Right atrium auricular region (tissue), 2 donors: ENCODE measurements at places on chromosomes 3 and 15. TPM values are rescaled to one million over a fixed set of nuclear protein-coding genes. Genes with fewer than 3 reads are reported as not detected.

GRCh38 chr3:23944861-23945662, at the start of gene NR1D2:
Gene NR1D2, plus strand, starts transcription at chr3:23945286. Its CDS starts 293 bp downstream, at chr3:23945579.
- peak; percentile 75 for DNase-seq
- peak within 1 kb of the TSS; percentile 98 for H3K27ac ChIP-seq
- H3K36me3 ChIP-seq = no peaks in the 10 kb centered on the region
- H3K4me3 ChIP-seq = peak within 1 kb of the TSS; percentile 88
- H3K4me1 ChIP-seq = no peaks in the 10 kb centered on the region
- H3K27me3 ChIP-seq = no peaks in the 10 kb centered on the region

RTP1 gene
- total RNA-seq = not detected

GRCh38 chr15:79209116-79209515, 73.4 kb upstream of the ANKRD34C start:
- no peaks in the 10 kb centered on the region for H3K4me1 ChIP-seq
- H3K36me3 ChIP-seq = no peaks in the 10 kb centered on the region
- no peak overlapping the region for H3K27ac ChIP-seq
- no peak for DNase-seq
- H3K4me3 ChIP-seq = no peak overlapping the region
- H3K27me3 ChIP-seq = no peaks in the 10 kb centered on the region

GRCh38 chr15:28269097-28269496, 52.9 kb downstream of the HERC2 start:
- peaks cover 72% of the 10 kb centered on the region for H3K36me3 ChIP-seq
- no peaks in the 10 kb centered on the region for H3K27me3 ChIP-seq
- DNase-seq = no peak
- no peaks in the 10 kb centered on the region for H3K4me1 ChIP-seq
- no peak overlapping the region for H3K4me3 ChIP-seq

DNA sequence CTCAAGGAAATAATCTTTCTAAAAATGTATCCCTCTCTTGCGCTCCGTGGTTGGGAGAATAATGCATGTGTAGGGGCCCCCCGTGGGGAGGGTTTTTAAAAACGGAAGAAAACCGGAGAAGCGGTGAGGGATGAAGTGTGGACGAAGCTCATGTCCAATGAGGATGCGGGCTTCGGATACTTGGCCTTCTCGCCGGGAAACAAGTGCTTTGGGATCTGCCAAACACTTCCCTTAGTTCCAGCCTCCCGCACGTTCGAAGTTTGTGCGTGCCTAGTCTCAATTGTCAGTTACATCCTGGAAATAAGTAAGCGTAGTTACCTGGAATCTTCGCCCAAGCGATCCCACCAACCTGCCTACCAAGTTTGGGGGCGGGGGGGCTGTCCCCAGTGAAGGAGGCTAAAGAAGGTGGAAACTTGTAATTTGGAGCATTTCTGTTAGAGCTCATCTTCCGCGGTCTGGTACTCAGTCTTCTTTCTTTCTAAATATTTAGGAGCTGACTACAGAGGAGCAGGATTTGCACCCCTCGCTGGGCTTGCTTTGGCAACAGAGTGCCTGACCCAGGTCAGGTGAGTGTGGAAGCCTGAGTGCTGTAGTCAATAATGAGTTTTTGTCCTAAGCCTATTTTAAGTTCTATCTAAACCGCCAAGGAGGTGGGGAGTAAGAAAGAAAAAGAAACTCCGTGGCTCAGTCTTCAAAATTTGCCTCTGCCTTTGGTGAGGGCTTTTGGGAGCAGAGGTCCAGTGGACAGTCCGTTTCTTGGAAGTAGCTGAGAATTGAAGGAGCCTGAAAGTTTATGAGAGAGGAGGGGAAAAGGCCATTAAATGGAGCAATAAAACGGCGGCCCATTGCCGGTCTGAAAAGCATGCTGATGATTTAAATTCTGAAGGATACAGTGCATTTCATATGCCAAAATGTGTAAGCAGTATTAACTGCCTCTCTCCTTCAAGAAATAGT, 1.1 kb downstream of the ITPR1 start:
- H3K4me3 ChIP-seq = peak overlapping the region; percentile 85
- no peaks in the 10 kb centered on the region for H3K4me1 ChIP-seq
- H3K36me3 ChIP-seq = no peaks in the 10 kb centered on the region
- H3K27me3 ChIP-seq = no peaks in the 10 kb centered on the region

DNA sequence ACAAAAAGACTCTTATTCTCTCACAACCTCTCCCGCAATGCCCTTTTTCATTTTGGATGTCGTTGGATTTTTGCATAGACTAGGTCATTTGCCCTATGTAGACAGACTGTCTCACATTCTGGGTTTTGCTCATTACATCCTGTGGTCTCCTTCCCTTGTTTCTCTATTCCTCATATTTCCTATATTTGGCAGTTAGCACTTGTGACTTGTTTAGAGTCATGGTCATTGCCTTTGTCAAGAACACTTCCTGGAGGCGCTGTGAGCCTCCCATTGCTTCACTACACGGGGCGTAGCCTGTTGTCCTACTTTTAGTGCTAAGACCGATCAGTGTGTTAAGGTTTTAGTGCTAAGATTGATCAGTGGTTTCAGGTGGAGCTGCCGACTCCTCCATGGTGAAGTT, 16.1 kb upstream of the TATDN2 start:
- no peak overlapping the region for H3K27ac ChIP-seq
- no peaks in the 10 kb centered on the region for H3K4me1 ChIP-seq
- H3K4me3 ChIP-seq = no peak overlapping the region
- no peaks in the 10 kb centered on the region for H3K36me3 ChIP-seq

- H3K36me3 ChIP-seq = no peaks in the 10 kb centered on the region
These were observed 123.5 kb downstream of the UNC13C start for GRCh38 chr15:54101664-54102270.

DNA sequence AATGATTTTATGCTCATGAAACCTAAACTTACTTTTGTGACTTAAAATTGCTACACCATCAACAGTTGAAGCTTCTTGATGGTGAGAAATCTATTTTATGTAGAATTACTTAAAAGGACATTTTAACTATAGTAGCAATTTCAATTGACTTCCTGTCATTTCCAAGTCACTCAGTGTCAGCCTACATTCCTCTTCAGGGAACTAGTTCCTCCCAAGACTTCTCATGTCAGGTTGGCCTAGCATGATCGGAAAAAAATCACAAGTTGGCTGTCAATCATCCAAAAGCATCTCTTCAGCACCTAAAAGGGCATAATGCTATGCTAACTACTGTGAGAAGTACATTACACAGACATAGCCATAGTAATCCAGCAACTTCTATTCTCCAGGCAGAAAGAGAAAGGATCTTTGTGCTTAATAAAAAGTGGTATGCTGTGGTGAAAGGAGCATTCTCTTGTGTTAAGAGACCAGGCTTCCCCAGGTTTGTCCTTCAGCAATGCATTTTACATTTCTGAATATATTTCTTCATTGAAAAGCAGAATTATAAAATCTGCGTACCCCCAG, 893.7 kb downstream of the AGBL1 start:
- DNase-seq = no peak
- no peak overlapping the region for H3K4me3 ChIP-seq
- no peak overlapping the region for H3K27ac ChIP-seq

- no peak overlapping the region for H3K27ac ChIP-seq
- no peak overlapping the region for H3K4me3 ChIP-seq
- H3K36me3 ChIP-seq = no peaks in the 10 kb centered on the region
- no peak for DNase-seq
These were observed 457.1 kb downstream of the MFSD1 start for GRCh38 chr3:159258934-159259333.

- no peak overlapping the region for H3K4me3 ChIP-seq
- H3K4me1 ChIP-seq = no peaks in the 10 kb centered on the region
- H3K36me3 ChIP-seq = no peaks in the 10 kb centered on the region
- peak overlapping the region; percentile 6 for H3K27ac ChIP-seq
These were observed 37.6 kb downstream of the GBE1 start for GRCh38 chr3:81723732-81724313.

DNA sequence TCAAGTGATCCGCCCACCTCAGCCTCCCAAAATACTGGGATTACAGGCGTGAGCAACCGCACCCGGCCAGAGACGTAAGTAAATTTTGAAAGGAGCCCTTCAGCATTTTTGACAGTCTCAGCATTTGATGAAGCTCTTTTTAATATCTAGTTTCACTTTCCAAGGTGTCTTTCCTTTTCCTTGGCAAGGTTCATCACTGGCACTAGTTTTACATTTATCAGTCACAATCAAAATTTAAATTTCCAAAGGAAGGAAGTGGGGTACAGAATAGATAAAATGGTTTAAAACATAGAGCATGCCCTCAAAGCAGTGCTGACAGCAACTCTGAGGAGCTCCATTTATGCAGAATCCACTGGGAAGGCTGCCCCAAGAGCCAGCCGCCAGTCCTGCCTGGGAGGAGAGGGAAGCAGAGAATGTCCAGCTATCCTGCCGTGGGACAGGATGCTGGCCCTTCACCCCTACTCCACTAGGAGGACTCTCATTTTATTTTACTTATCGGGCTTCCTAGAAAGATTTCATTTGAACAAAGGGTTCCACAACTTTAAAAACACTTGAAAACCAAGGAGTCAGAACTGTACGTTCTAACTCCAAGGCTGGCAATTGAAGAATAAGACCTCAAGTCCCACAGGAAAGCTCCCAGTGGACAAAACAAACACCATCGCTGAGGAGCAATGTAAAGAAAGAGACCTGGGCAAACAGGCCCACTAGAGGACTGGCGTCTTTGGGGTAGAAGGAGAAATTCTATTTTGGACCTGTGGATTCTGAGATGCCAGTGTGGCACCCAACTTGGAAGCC, 9.9 kb downstream of the SFMBT1 start:
- peaks cover 8% of the 10 kb centered on the region for H3K4me1 ChIP-seq
- H3K27ac ChIP-seq = no peak overlapping the region
- H3K27me3 ChIP-seq = no peaks in the 10 kb centered on the region
- no peak for DNase-seq
- H3K36me3 ChIP-seq = no peaks in the 10 kb centered on the region

- DNase-seq = no peak
- no peaks in the 10 kb centered on the region for H3K4me1 ChIP-seq
- H3K4me3 ChIP-seq = no peak overlapping the region
- no peak overlapping the region for H3K27ac ChIP-seq
- no peaks in the 10 kb centered on the region for H3K36me3 ChIP-seq
These were observed 148.4 kb upstream of the ATP11B start for GRCh38 chr3:182644790-182645433.

DNA sequence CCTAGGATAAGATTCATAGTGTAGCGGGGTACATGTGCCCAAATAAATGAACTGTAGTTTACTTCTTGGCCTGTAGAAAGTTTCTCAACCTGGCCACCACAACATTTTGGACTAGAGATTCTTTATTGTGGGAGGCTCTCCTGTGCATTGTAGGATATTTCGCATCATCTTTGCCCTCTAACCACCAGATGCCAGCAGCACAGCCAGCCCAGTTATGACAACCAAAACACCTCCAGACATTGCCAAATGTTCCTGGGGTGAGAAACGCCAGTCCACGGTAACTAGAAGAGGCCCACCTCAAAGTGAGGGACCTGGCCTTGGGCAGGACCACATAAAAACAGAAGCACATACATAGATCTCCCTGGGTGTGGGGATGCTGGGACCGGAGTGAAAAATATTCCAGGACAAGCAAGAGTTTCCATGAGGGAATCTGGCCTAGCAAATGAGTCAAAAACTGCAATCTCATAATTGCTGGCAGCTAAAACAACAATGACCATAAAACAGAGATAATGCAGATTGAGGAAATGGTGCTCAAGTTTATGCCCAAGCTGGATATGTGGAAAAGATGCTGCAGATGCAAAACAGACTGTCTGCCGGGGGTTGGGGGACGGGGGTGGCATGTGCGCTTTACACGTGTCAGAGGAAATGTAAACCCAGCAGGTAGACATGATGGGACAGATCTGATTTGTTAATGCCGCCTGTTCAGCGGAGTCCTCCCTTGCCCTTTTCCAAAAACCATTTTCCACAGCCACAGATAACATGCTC, 39.7 kb downstream of the ARHGEF3 start:
- peak overlapping the region; percentile 49 for H3K27ac ChIP-seq
- no peaks in the 10 kb centered on the region for H3K4me1 ChIP-seq
- no peaks in the 10 kb centered on the region for H3K27me3 ChIP-seq
- H3K4me3 ChIP-seq = no peak overlapping the region

BFSP2 gene
- not detected for total RNA-seq

- no peak for DNase-seq
- H3K36me3 ChIP-seq = no peaks in the 10 kb centered on the region
- no peaks in the 10 kb centered on the region for H3K27me3 ChIP-seq
- no peak overlapping the region for H3K27ac ChIP-seq
- H3K4me3 ChIP-seq = no peak overlapping the region
These were observed 156.1 kb upstream of the PRICKLE2 start for GRCh38 chr3:64381367-64381766.

DLEC1 gene
- total RNA-seq = 0.35 TPM

DNA sequence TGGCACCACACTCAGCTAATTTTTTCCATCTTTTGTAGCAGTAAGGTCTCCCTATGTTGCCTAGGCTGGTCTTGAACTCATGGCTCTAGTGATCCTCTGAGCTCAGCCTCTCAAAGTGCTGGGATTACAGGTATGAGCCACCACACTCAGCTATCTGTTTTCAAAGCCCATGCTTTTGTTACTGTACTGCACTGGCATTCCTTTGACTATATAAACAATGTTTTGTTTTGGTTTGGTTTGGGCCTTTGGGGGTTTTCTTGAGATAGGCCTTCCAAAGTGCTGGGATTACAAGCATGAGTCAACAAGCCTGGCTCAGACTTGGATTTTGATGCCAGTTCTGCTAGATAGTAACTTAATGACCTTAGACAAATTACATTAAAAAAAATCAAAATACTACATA, 89.7 kb upstream of the GK5 start:
- H3K27ac ChIP-seq = no peak overlapping the region
- H3K36me3 ChIP-seq = peaks cover 17% of the 10 kb centered on the region
- H3K27me3 ChIP-seq = no peaks in the 10 kb centered on the region
- DNase-seq = no peak
- H3K4me1 ChIP-seq = no peaks in the 10 kb centered on the region

GRCh38 chr15:59063042-59063441, 41.9 kb upstream of the CCNB2 start:
- no peak overlapping the region for H3K27ac ChIP-seq
- no peaks in the 10 kb centered on the region for H3K27me3 ChIP-seq
- H3K36me3 ChIP-seq = peaks cover 76% of the 10 kb centered on the region
- H3K4me3 ChIP-seq = no peak overlapping the region
- no peak for DNase-seq
- H3K4me1 ChIP-seq = no peaks in the 10 kb centered on the region

RAB6B gene
- 9.5 TPM for total RNA-seq

DNA sequence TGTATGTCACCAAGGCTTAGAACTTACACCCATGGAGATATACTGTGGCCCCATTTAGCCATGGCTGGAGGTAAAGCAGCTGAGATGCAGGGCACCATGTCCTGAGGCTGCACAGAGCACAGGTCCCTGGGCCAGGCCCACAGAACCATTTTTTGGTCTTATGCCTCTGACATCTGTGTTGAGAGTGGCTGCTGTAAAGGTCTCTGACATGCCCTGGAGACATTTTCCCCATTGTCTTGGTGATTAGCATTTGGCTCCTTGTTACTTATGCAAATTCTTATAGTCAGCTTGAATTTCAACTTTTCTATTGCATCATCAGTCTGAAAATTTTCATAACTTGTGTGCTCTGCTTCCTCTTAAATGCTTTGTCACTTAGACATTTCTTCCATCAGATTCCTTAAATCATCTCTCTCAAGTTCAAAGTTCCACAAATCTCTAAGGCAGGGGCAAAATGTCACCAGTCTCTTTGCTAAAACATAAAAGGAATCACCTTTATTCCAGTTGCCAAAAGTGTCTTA, 701.3 kb downstream of the EPHA3 start:
- no peak overlapping the region for H3K4me3 ChIP-seq
- DNase-seq = no peak
- H3K36me3 ChIP-seq = no peaks in the 10 kb centered on the region
- H3K27me3 ChIP-seq = no peaks in the 10 kb centered on the region
- no peaks in the 10 kb centered on the region for H3K4me1 ChIP-seq
